Transverse colon (tissue), 4 donors: ENCODE measurements at places on chromosomes 5 and 9. TPM values are rescaled to one million over a fixed set of nuclear protein-coding genes. Genes with fewer than 3 reads are reported as not detected.

Gene SPINK6
- total RNA-seq, result not detected

Gene TMEM215
- not detected for total RNA-seq

Gene AMBP
- total RNA-seq, result not detected

Gene GCNT4
- 4.0 TPM for total RNA-seq

GRCh38 chr9:26043431-26043830 is 365.2 kb upstream of the TUSC1 start:
- no peak for DNase-seq
- H3K4me3 ChIP-seq, result no peak overlapping the region
- no peaks in the 10 kb centered on the region for H3K36me3 ChIP-seq
- no peaks in the 10 kb centered on the region for H3K27me3 ChIP-seq

DNA sequence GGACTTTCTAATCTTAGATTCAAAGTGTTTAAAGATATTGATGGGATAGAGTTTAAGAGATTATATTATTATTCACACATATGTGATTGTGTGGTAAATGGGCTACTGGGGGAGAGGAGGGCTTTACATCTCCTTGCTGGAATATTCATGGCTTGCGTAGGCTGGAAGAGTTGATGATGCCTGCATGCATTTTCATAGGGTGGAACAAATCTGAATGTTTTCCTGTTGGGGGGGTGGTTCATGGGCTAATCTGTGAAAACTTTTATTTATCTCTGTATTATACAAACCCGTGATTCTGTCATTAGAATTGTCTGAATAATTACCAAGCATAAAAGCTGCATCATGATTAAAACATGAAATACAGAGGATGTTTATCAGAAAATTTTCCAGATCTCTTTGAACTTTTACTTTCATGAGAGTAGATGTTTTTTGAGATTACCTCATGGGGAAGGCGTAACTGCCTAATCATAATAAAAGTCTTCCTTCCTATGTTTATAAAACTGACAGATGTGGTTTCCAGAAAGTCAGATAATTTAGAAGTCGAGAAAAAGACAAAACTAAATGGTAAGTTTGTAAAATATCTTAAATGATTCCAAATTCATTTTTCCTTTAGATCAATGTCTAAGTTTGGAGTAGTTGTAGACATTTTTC is 1185.4 kb upstream of the SEMA6A start:
- no peaks in the 10 kb centered on the region for H3K36me3 ChIP-seq
- H3K4me3 ChIP-seq, result no peak overlapping the region
- DNase-seq, result no peak

- H3K4me3 ChIP-seq, result no peak overlapping the region
- no peaks in the 10 kb centered on the region for H3K36me3 ChIP-seq
- DNase-seq, result no peak
- H3K27me3 ChIP-seq, result no peaks in the 10 kb centered on the region
These were observed 150.4 kb downstream of the SPOCK1 start for GRCh38 chr5:137348759-137349158.

DNA sequence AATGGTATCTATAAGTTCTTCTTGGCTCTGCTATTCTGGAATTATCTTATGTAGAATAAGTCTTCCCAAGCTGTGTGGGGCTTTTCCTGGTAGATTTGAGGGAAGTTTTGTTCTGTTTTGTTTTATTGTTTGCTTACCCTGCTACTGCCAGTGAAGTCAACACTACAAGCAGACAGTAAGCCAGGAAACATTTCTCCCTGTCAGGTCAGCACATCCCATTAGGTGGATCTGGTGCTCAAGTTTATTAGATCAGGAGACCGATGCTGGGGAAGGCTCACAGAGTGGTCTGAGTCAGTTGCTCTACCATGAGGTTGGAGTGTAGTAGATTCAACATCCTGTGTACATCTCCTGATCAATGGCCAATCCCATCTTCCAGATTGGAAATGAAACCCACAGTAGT is 79.1 kb downstream of the ADRB2 start:
- no peak for DNase-seq
- H3K4me3 ChIP-seq, result no peak overlapping the region
- H3K27me3 ChIP-seq, result no peaks in the 10 kb centered on the region
- H3K36me3 ChIP-seq, result no peaks in the 10 kb centered on the region

DNA sequence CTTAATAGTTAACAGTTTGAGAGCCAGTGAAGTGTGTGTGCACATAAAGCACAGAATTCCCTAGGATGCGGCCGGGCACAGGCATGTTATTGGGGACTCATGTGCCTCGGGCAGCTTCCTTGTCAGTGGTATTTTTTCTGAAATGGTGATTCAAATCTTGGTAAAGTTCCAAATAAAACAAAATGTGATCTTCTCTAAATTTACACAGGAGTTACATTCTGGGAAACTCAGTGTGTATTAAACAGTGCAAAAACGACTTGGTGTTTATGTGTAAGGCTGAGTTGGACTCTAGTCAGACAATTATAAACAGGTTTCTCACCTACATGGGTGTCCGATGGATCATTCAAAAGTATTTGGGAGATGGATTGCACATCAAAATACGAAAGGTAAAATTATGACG is 48.9 kb downstream of the BOD1 start:
- peaks cover under 1% of the 10 kb centered on the region for H3K4me1 ChIP-seq
- H3K4me3 ChIP-seq, result no peak overlapping the region
- DNase-seq, result no peak

DNA sequence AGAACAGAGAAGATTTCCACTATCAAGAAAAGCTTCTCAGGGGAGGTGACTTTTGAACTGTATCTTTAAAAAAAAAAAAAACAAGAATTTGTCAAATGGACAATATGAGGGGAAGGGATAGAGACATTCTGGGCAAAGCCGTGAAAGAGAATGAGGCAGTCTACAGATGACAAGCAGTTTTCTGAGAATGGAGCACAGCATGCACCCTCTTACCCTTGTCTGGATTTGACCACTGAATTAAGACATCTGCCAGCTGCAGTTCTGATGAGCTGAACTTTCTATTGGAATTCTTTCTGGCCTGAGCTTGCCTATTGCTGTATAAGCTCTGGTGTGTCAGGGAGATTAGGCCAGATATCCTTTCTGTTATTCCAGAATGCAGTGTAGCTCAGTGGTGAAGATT is 10.3 kb upstream of the RANBP3L start:
- no peaks in the 10 kb centered on the region for H3K27me3 ChIP-seq
- no peaks in the 10 kb centered on the region for H3K36me3 ChIP-seq
- H3K4me1 ChIP-seq, result no peaks in the 10 kb centered on the region
- no peak overlapping the region for H3K4me3 ChIP-seq
- no peak for DNase-seq
- no peak overlapping the region for H3K27ac ChIP-seq
